Erythroblast (primary cell): ENCODE measurements at places on chromosomes 5 and 9.

GRCh38 chr9:100819980-100820379 is 208.5 kb upstream of the PLPPR1 start:
- DNase-seq = no peak

GRCh38 chr5:171681061-171681460 is 104.6 kb upstream of the SMIM23 start:
- DNase-seq = no peak

- no peak for DNase-seq
Measured at GRCh38 chr9:130476151-130476730, 31.5 kb downstream of the ASS1 start.

DNA sequence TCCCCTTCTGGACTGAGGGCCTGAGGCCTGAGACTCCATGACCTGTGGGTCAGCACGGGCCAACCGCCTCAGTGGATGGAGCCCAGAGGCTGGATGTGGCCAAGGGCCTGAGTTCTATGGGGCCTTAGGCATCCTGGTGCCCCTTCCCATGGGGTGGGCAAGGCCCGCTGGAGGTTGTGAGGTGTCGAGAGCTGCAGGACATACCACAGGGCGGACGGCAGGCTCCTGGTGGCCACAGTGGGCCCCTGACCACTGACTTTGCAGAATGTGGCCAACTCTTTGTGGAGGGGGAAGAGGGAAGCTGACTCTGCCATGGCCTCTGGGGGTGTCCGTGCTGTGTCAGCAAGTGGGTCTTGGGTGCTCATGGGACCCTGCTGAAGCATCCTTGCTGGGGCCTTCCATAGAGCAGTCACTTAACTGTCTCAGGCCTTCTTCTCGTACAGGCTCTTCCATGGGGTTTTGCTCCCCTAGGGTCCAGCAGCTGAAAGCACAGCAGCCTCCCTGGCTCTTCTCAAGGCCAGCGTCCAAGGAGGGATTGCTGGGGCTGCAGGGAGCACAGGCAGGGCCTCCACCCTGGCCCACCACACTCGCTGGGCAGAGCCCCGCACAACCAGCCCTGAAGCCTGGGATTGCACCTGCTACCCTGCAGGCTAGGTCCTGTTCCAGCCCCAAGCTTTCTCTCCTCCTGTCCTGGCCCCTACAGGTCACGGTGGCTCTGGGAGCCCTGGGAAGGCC is 21.6 kb upstream of the SLC9A3 start:
- DNase-seq = no peak

GRCh38 chr5:83104021-83104420 is 26.7 kb downstream of the XRCC4 start:
- DNase-seq = peak; percentile 69
